GM12891 (cell line): ENCODE measurements at places on chromosomes 3 and 15.

- DNase-seq: no peak
Observed at GRCh38 chr3:23256741-23257435, 53.8 kb downstream of the UBE2E2 start.

DNA sequence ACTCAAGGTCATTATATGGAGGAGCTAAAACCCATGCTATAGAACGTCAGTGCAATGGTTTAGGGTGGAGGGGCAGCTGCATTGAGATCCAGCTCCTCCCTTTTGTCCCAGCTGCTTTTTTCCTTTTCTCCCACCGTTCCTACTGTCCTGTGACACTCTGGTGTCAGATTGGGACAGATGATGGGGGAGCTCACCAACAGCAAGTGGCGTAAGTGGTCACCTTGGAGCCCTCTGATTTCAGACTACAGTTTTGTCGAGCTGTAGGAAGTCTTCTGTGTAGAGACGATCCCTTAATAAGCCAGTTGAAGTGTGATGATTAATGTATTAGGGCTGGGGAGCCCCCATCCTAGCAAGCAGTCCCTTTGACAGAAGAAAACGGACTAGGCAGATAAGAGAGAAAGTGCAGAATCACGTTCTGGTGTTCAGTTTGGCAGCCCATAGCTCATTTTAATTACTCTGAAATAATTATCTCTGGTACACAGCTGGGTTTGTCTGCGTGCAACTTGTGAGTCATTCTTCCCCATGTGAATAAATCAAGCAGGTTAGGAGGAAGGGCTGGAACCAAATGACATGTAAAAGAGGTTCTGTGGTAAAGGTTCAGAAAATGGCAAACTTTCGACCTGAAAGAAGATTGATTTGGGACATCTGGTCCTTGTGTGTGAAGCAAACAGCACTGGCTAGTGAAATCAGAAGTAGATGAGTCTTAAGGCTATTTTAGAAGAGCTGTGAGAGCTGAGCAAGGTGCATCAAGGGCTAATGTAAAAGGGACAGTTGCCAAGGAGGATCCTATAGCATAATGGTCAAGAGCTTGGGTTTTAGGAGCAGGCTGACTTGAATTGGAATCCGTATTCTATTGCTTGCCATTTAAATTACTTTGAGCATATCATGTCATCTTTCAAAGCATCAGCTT lies 241.4 kb downstream of the EDEM1 start:
- DNase-seq: no peak

DNA sequence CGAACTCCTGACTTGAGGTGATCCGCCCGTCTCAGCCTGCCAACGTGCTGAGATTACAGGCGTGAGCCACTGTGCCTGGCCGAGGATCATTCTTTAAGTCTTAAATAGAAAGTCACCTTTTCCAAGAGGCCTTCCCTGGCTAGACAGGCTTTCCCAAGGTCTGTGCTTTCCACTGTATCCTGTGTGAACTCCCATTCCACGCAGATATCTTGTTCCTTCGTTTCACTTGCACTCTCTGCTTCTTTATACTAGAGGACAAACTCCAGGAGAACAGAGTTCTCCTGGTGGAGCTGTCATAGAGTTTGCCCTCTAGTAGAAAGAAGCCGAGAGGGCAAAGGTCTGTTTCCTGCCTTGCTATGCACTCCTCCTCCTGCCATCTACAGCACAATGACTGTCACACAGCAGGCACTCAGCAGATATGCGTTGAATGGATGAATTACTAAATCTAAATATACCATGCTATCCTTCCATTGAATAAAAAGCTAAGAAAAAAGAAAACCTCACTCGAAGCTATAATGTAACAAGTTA lies 211.2 kb downstream of the FOXP1 start:
- DNase-seq: no peak

GRCh38 chr15:85024509-85025336 lies 43.1 kb downstream of the PDE8A start:
- DNase-seq: no peak

DNA sequence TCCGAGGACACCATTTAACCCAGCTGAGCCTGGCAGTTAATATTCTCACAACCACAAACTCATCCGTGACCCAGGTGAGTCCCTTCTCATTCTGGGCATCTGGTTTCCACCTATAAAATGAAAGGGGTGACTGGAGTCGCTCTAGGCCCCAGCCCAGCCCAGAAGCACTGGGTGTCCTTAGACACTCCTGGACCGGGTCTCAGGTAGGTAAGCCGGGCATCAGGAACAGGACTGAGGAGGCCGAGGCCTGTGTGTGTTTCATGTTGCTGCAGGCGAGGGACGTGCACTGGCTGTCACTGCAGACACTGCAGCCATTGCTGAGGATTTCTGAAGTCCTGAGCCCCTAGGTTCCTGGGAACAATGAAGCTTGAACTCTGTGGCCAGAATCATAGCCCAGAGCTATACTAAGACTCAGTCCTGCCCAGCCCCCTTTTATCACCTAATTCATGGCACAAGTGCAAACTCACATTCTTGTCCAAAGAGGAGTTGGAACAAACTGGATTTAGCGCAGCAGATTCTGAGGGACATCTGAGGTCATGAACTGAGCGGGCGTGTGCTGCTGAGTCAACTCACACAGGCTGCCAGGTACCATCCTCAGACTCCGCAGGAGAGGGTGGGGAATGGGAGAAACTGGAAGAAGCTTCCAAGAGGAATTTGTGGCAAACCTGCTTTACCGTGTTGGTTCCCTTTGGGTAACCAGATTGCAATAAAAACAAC lies 184.9 kb downstream of the FAM43A start:
- DNase-seq: no peak

DNA sequence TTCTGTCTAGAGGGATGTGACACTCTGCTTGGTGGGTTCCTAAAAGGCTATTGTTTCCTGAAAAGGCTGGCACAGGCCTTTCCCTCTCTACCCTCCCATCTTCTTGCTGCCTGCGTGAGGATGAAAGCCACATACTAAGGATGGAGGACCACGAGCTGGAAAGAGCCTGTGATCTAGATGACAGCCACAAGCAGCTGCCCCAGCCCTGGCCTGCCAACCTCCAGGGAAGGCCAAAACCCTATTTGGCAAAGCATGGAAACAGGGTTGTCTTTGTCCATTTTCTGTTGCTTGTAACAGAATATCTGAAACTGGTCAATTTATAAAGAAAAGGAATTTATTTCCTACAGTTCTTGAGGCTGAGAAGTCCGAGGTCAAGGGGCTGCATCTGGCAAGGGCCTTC lies 144.5 kb downstream of the FBLN2 start:
- DNase-seq: no peak

DNA sequence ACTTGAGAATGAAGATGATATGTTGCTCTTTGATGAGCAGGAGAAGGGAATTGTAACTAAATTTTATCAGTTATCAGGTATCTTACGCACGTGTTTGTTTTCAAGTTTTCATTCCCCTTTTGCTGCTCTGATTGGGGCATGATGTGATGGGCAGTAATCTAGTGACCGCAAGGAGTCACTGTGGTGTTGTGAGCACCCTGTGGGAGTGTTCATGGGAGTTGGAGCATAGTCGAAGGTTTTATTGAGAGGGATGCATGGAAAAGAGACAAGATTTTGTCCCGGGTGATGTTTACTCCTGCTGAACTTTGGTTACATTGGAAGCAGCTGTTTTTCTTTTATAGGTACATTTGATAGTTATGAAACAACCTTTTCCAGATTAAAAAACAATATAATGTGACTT lies 2.1 kb downstream of the FAN1 start:
- no peak for DNase-seq

DNA sequence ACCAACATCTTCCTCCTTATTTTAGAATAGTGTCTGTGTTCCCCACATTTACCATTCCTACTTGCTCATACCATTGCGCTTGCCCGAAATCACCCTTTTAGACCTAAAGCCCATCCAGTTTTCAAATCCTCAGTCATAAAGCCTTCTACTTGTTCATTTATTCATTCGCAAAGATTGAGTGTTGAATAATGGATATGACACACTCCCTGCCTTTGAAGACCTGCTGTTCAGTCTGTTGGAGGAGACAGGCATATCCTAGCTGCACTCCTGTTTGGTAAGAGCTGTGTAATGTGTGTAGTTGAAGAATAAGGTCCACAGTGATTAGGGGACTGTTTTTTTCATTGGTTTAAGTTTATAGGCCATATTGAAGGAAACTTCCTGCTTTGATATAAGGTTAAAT lies 1.7 kb downstream of the CNOT10 start:
- DNase-seq: no peak

- no peak for DNase-seq
Observed at GRCh38 chr15:78415284-78415683, 22.7 kb upstream of the IREB2 start.

- no peak for DNase-seq
Observed at GRCh38 chr3:52838561-52839267, 3.9 kb upstream of the MUSTN1 start.

GRCh38 chr15:39554746-39555387 lies 26.0 kb upstream of the THBS1 start:
- no peak for DNase-seq

DNA sequence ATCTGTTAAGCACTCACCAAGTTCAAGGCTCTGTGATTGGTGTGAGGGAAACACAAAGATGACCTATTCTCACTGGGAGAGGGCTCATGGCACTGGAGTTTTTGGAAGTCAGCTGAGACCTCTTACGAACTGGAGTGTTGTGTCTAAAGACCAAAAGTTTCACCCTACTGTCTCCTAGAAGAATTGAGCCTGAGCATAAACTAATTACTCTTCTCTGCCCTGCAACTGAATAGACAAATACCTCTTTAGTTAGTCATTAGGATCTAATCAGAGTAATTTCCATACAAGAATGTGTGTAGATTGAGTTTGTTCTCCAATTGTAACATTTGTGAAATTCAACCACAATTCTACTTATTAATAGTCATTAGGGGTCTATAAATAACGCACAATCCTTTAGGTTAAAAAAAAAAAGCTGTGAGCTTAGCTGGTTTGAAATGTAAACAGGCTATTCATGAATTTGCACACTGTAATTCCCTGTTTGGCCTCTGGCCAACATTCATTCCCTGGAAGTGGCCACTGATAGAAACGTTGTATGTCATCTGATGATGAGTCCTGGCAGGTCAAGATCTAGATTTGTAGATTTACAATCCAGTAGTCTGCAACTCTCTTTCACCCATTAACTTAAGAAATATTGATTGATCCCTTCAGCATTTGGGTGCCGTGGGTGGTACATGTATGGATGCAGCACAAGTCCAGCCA lies 76.8 kb upstream of the SOX14 start:
- no peak for DNase-seq

DNA sequence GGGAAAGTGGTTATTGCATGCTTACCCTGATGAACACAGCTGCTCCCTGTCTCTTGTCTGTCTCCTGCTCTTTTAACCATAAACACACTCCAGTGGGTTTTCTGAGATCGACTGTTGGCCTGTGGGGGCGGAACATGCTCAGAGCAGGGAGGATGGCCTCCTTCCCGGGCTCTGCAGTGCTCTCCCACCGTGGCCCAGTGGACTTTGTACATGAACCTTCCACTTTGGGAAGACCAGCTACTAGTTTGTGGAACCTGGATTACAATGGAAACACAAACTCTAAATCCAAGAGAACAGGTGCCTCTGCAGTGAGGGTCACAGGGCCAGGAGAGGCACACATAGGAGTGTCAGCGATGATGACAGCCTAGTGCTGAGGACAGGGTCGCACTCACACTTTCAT lies 56.5 kb downstream of the KLF13 start:
- no peak for DNase-seq
